ENCODE measurements at places on chromosomes 7 and 10. TPM values are rescaled to one million over a fixed set of nuclear protein-coding genes. Genes with fewer than 3 reads are reported as not detected.

Gene RHEB
- total RNA-seq = 30.5 TPM

Gene DLG5
- 1.1 TPM for total RNA-seq

Gene ZNF33B
- total RNA-seq = 34.0 TPM

Gene AQP1
- 0.44 TPM for total RNA-seq

Gene C7orf57
- not detected for total RNA-seq

Gene COBL
- total RNA-seq = not detected

Gene CPA2
- total RNA-seq = not detected

GRCh38 chr10:21114683-21115082 is 217.6 kb upstream of the NEBL start:
- no peak overlapping the region for H3K27ac ChIP-seq
- no peaks in the 10 kb centered on the region for H3K36me3 ChIP-seq
- DNase-seq = no peak
- peaks cover 4% of the 10 kb centered on the region for H3K27me3 ChIP-seq
- H3K4me3 ChIP-seq = no peak overlapping the region

DNA sequence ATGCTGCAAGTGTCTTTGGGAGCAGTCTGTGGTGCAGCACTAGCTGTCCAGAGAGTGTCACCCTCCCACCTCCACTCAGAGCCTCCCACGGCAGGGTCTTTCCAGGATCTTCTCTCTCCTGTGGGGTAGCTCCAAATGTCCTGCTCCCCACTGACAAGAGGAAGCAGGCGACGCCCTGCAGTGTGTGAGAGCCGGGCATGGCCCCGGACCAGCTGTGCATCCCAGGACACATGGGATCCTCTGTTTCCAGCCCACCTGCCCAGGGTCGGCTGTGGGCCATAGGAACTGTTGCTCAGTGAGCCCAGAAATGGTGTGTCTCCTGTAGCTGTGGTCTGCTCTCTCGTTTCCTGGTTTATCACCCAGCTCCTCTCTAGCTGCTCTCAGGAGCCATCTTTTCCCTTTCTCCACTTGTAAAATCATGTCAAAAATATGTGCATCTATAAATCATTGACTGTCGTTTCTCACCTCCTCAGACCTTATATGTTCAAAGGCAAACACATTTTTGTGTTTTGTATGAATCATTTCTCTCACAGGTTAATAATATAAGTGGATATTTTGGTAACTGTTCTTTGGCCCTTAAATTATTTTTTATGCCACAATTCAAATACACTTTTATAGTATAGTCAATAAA is 74.9 kb downstream of the VWC2 start:
- H3K36me3 ChIP-seq = no peaks in the 10 kb centered on the region
- no peaks in the 10 kb centered on the region for H3K4me1 ChIP-seq
- H3K4me3 ChIP-seq = no peak overlapping the region
- DNase-seq = no peak
- H3K27ac ChIP-seq = no peak overlapping the region

DNA sequence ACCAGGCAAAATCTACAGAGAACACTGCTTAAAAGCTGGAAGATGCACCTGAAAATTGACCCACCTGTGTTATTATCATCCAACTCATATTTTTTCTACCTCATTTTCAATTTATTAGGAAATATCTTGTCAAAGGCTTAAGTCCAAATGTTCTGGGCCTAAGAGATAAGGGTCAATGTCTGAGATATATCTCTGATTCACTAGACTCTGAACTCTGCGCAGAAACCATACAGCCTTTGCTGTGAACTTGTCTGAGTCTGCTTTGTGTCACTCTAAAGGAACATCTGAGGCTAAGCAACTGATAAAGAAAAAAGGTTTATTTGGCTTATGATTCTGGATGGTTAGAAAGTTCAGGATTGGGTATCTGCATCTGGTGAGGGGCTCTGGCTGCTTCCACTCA is 3.7 kb downstream of the PON1 start:
- H3K27ac ChIP-seq = no peak overlapping the region
- no peak overlapping the region for H3K4me3 ChIP-seq
- no peaks in the 10 kb centered on the region for H3K36me3 ChIP-seq

- H3K36me3 ChIP-seq = no peaks in the 10 kb centered on the region
- H3K27me3 ChIP-seq = peaks cover 44% of the 10 kb centered on the region
- H3K4me3 ChIP-seq = no peak overlapping the region
- DNase-seq = no peak
- H3K4me1 ChIP-seq = no peaks in the 10 kb centered on the region
These were observed 104.1 kb downstream of the ZNF467 start for GRCh38 chr7:149669121-149669818.

DNA sequence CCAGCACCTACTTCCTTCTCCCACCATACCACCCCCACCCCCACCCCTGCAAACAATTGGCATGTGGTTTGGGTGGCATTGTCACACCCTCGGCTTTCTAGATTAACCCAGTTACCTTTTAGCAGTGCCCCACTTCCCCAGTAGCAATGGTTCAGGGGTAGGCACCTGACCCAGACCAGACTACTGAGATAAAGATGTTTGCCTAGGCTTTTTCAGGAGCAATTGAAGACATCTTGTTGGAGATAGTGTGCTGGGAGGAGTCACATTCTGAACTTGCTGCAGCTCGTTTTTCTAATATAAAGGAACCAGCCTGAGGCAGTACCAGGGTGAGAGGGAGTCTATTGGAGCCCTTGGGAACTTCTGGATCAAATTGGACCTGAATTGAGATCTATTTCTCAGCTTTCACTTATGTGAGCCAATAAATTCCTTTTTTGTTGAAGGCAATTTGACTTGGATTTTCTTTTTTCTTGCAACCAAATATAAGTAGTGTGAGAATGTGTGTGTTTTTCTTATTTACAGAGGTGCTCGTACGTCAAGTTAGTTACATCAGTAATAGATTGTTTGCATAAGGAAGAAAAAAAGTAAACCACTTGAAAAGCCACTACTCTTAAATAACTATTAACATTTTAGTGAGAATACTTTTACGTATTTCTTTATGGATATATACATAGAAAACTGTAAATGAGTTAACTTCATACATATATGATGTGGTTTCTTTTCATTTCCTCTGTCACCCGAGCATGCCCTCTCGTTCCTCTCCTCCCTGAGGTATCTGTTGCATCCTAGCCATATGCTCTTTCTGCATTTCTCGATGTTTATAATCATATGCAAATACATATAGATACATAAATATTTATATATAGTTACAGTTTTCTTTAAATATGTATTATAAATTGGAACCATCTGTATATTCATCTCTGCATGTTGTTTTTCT is 38.0 kb downstream of the RAB18 start:
- H3K27ac ChIP-seq = no peak overlapping the region
- no peak for DNase-seq
- H3K4me3 ChIP-seq = no peak overlapping the region
- no peaks in the 10 kb centered on the region for H3K4me1 ChIP-seq
- H3K36me3 ChIP-seq = peaks cover 55% of the 10 kb centered on the region

- DNase-seq = peak; percentile 22
- H3K36me3 ChIP-seq = peaks cover 14% of the 10 kb centered on the region
- no peak overlapping the region for H3K27ac ChIP-seq
- no peaks in the 10 kb centered on the region for H3K27me3 ChIP-seq
- peak overlapping the region; percentile 83 for H3K4me3 ChIP-seq
These were observed 167.9 kb downstream of the NEURL1 start for GRCh38 chr10:103661198-103661950.

DNA sequence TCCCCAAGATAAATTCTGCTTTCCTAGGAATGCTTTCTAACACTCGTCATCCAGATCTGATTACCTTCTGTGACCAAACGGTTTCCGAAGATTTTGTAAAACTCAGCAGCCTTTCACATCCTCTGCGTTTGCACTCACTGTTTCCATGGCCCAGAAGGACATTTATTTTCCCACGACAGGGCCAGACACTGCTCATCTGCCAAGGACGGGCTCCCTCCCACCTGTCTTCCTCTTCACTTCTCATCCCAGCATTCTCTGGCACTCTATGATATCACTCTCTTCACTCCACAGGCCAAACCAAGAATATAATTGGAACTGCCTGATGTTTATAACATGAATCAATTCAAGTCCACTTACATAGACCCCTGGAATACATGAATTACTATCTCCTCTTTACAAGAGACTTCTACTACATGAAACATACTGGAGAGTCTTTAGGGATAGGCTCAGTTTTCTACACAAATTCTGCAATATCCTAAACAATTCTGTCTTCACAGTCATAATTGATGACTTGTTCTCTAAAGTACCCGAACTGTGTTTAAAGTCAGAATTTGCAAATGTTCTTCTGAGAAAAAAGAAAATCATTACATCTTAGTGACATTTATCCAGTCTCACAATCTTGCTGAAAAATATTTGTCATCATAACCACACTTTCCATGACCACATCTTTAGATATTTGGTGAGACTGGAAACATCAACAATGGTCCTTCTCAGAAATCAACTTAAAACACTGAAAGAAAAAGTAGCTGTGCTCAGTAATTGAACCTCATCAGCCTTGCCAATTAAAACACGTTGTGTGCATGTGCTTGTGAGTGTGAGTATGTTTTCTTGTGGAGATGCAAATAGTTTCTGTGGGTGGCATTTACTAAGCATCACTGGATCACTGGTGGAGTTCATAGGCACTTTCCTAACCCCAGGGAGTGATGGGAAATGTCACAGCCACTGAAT is 79.5 kb upstream of the PRSS58 start:
- no peaks in the 10 kb centered on the region for H3K36me3 ChIP-seq
- H3K4me3 ChIP-seq = no peak overlapping the region
- no peaks in the 10 kb centered on the region for H3K4me1 ChIP-seq

DNA sequence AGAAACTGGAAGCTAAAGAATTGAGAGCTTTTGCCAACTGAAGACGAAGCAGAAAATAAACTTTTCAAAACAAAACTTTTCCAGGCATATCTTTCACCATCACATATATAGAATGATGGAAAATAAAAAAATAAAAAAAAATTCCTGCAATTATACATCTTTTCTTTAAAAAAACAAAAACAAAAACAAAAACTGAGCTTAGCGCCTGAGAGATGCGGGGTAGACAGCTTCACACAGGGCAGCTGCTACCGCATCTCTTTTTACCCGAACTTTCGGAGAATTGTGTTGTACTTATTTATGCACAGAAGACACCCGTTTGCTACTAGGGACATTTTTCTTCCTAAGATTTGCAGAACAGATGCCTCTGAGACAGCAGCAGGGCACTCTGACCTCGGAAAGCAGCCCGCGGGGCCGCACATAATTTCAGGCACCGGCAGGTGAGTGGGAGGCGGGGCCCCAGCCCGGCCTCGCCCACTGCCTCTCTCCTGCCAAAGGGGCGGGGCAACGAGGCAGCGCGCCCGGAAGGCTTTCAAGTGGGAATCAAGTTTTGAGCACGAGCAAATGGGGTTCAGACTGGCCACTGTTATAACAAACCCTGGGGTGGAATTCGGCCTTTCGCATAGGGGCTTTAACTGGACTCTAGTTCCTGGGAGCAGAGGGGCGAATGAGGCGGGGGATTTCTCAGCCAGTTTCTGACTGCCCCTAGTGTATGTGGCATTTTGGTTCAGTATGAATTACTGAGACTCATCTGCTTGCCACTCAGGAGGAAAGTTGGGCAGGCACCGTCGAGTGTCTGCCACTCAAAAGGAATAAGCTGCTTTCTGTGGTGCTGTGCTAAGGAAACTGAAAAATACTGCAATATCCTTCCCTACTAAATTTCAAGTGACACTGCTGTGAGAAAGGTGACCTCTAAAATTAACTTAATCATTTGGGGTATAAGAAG is 18.5 kb upstream of the FAM133B start:
- DNase-seq = no peak
- H3K4me1 ChIP-seq = no peaks in the 10 kb centered on the region
- H3K27ac ChIP-seq = no peak overlapping the region
- H3K36me3 ChIP-seq = peaks cover under 1% of the 10 kb centered on the region
- H3K27me3 ChIP-seq = no peaks in the 10 kb centered on the region

- H3K36me3 ChIP-seq = no peaks in the 10 kb centered on the region
- no peak for DNase-seq
- H3K27me3 ChIP-seq = peaks cover 18% of the 10 kb centered on the region
- H3K27ac ChIP-seq = no peak overlapping the region
- H3K4me3 ChIP-seq = no peak overlapping the region
- no peaks in the 10 kb centered on the region for H3K4me1 ChIP-seq
These were observed 348.4 kb upstream of the PODXL start for GRCh38 chr7:131904760-131905327.

GRCh38 chr10:96377816-96378294 is 19.1 kb upstream of the OPALIN start:
- H3K4me1 ChIP-seq = peaks cover 6% of the 10 kb centered on the region
- DNase-seq = no peak
- H3K4me3 ChIP-seq = no peak overlapping the region
- peaks cover 24% of the 10 kb centered on the region for H3K27me3 ChIP-seq
- H3K36me3 ChIP-seq = no peaks in the 10 kb centered on the region

- peaks cover 26% of the 10 kb centered on the region for H3K27me3 ChIP-seq
- no peak overlapping the region for H3K4me3 ChIP-seq
- H3K4me1 ChIP-seq = no peaks in the 10 kb centered on the region
- H3K36me3 ChIP-seq = no peaks in the 10 kb centered on the region
These were observed 4.8 kb upstream of the CYP3A43 start for GRCh38 chr7:99822731-99823718.

GRCh38 chr7:18520450-18521235 is 25.1 kb downstream of the HDAC9 start:
- peak overlapping the region; percentile 97 for H3K27ac ChIP-seq
- peaks cover 13% of the 10 kb centered on the region for H3K36me3 ChIP-seq
- H3K4me3 ChIP-seq = peak overlapping the region; percentile 78
- H3K4me1 ChIP-seq = peaks cover 82% of the 10 kb centered on the region
